Activated T-cell treated with anti-CD3 and anti-CD28 coated beads, Interleukin-2, amount 50 U/mL, for 1 hour (primary cell): ENCODE measurements at places on chromosomes 4 and X.

- no peak for DNase-seq
Observed at GRCh38 chr4:87071401-87071800, 136.6 kb downstream of the AFF1 start.

DNA sequence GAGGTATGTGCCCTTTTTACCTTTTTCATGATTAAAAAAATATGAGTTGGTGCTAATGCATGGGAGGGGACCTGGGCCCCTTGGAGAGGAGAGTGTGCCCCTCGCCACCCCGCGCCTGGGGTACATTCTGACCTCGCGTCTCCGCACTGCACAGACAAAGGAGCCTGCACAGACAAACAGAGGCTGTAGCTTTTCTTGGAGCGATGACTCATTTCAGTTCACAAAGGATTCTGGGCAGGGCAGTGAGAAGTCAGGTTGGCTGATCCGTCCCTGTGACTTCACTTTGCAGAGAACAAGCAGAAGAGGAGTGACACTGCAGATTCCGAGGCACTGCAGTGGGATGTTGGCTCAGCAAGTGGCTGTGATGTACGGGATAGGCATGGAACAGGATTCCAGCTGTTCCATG is 82.9 kb downstream of the STOX2 start:
- no peak for DNase-seq

DNA sequence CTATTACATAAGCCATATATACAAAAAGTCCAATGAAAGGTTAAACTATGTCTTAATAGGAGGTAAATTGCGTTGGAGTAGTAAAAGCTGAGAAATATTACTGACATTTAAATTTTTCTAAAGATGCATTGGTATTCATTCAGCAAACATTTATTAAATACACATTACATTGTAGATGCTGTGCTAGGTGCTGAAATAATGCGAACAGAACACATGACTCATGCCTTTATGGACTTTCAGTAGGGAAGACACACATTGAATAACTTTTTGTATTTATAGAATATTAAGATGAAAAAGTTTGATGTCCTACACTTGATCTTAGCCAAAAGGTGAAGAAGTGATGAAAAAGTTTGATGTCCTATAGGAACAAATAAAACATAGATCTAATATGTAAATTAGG is 871.1 kb upstream of the SLIT2 start:
- no peak for DNase-seq

GRCh38 chr4:186755550-186756519 is 32.2 kb upstream of the FAT1 start:
- no peak for DNase-seq

DNA sequence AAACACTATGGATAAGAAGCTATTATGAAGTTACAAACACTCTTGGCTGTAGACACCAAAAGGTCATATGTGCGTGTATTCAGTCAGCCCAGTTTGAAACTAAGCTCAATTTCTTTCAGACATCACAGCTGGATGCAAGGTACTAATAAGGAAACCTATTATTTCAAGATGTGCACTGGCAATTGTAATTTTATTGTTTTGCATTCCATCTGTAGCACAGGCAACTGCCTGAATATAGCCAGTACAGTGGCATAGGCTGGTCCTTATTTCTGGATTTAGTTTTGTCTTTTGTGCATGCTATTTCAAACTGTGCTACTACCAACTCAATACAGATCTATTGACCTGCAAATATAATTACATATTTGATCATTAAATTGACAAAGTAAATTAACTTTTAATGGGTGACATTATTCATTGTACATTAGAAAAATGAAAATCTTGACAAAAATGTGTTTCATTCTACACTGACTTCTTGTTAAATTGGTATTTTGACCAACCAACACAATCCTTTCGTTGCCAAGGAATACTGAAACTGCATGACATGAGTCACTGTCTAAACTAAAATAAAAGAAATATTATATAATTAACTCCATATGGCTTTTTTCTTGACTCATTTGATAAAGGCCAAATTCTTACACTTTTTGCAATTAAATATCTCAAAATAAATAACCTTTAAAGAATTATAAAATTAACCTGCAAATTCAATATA is 594.3 kb upstream of the ADGRL3 start:
- no peak for DNase-seq

DNA sequence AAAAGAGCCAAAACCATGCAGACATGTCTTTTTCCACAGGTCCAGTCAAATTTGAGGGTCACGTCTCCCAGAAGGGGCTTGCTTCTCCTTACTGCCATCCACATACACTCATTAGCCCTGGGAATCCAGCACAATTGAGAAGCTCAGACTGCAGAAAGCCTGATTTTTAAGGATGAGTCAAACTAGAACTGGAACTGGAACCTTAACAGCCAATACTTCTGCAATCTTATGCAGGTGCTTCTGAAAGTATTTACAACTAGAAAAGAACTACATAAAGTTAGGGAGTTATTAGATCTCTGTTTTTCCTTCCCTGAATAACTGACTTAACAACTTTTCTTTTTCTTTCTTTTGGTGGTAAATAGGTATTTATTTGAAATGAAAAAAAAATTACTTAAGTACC is 86.3 kb downstream of the CDS1 start:
- DNase-seq, result no peak

DNA sequence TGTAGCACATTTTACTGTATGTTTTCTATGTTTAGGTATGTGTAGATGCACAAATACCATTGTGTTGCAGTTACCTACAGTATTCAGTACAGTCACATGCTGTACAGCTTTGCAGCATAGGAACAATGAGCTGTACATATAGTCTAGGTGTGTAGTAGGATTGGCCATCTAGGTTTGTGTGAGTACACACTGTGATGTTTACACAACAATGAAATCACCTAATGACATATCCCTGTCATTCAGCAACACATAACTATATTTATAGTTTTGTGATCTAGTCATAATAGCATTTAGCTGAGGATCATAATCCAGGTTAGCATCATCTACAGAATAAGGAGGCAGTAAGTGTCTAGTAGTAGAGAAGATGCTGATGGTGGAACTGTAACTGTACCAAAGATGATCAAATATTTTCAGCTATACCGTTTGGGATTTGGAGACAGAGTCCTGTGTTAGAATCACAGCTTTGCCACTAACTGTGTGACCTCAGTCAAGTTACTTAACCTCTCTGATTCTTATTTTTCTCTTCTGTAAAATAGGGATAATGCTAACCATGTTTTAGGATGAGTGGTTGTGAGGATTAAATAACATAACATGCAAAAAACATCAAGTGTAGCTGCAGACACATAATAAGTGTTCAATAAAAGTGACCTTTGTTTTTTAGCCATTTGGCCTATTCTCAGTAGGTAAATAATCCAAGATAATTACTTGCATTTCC is 73.3 kb downstream of the LIMCH1 start:
- no peak for DNase-seq

DNA sequence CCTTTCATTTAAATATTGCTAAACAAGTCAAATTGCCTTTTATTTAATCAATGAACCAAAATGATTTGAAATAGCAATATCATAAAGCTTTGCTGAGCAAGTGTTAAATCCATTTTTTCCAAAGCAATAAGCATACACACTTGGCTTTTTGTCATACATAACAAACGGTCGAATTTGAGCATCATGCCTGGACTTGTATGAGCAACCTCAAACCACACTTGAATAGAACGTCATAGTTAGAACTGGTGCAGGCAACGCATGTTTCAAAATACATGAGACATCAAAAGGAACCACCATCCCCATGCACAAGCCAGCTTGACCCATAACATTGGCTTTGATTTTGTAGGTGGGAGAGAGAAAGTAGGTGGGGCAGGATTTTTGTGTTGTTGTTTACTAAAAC is 812.3 kb upstream of the FRG1 start:
- DNase-seq, result no peak

DNA sequence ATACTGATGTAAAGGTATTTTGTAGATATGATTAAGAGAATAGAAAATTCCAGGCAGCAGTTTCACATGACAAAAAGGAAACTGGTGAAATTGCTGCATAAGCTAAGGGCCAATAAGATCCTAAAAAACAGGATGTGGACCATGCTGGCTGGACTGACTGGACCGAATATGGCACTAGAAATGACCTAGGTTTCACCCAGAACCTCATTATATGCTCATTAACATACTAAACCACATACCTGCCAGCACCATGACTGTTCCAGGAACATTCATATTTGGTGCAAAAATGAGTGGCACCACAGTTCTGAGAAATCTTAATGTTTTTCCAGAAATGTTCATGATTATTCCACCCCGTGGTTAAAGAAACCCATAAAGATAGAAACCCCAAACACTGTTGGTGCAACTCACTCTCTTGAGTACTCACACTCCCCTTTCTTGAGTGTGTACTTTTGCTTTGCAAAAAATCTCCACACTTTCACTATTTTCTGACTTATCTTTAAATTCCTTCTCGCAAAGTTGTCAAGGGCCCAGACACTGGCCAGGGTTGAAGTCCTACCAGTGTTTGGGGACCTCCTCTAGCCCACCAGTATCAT is 74.0 kb downstream of the FANCB start:
- DNase-seq, result no peak

DNA sequence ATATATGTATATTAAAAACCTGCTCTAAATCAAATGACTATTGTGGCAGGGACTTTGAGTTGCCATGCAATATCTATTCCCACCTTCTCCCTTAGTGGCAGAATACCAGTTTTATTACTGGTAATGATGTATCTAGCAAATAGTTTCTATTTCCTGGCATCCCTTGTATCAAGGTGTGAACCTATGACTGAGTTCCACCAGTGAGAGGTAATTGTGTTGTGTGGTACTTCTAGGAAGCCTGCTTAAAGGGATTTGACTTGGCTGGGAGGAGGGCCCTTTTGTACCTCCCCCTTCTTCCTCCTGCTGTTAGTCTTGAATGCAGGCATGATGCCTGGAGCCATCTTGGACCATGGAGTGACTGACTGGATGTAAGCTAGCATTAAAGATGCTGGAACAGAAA is 65.4 kb upstream of the DYNLT3 start:
- DNase-seq, result no peak

GRCh38 chr4:122122083-122122482 is 30.0 kb upstream of the BLTP1 start:
- DNase-seq, result no peak

DNA sequence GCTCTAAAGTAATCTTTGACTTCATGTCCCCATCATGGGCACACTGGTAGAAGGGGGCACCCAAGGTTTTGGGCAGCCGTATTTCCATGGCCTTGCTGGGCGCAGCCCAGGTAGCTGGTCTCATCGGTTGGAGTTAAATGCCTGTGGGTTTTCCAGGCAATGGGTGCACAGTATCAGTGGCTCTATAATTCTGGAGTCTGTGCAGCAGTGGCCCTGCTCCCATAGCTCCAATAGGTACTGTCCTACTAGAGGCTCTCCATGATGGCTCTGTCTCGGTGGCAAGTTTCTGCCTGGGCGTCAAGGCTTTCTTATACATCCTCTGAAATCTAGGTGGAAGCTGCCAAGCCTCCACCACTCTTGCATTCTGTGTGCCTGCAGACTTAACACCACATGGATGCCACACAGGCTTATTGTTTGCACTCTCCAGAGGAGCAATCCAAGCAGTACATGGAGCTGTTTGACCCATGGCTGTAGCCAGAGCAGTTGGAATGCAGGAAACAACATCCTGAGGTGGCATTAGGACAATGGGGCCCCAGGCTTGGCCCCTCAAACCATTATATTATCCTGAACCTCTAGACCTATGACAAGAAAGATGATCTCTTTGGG is 60.5 kb upstream of the UGT8 start:
- DNase-seq, result no peak

DNA sequence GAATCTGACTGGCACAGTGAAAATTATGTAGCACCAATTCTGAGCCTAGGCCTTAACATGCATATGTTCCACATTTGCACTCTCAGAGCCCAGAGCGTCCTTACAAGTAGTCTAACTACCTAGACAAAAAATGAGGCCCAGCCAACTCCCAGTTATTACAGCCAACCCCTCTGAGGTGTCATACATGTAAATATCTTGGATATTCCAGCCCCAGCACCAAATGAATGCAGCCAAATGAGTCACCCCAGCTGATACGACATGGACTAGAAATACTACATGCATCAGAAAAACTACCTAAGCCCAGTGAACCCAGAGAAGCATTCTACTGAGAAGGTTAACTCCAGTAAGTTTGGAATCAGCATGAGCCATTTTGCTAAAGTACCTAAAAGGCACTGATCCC is 145.1 kb downstream of the STPG2 start:
- DNase-seq, result no peak

GRCh38 chr4:156830351-156830750 is 141.2 kb downstream of the PDGFC start:
- no peak for DNase-seq

DNA sequence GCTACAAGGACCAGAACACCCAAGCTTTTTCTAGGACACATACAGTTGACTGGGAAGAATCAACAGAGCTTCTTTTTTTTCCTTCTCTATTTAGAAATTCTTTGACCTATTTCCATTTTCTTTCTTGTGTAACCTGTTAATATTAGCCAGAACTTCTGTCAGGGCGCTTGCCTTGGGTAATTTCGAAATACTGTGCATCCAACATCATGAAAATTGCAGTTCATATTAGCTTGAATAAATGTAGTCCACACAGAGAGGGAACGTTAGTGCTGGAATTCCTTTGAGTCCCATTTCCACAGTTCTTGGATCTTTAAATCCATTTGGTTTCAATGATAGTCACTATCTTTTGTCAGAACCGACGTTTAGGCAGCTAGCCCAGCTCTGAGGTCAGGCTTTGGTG is 141.8 kb downstream of the MXRA5 start:
- DNase-seq, result no peak

DNA sequence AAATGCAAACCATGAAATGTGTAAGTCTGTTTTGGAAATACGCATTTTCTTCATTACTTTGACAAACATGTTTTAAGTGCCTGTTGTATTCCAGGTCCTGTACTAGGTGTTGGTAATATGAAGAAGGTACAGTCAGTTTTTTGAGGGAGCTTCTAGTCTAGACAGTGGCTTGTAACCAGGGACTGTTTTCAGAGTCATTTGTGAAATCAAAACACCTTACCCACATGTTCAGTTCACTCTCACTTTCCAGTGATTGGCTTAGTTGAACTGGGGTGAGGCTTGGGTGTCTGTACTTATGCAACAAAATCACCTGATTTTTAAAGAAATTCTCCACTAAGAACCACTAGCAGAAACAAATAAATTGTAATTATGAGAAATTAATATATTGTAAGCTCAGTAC is 16.4 kb downstream of the DCLK2 start:
- no peak for DNase-seq

GRCh38 chr4:68499021-68499420 is 51.8 kb downstream of the TMPRSS11E start:
- DNase-seq, result no peak

- no peak for DNase-seq
Observed at GRCh38 chr4:15653864-15654592, 1.1 kb downstream of the FBXL5 start.

GRCh38 chr4:136768925-136769275 is 763.4 kb downstream of the PCDH18 start:
- no peak for DNase-seq

GRCh38 chrX:152819732-152820131 is 10.8 kb downstream of the CETN2 start:
- no peak for DNase-seq

GRCh38 chr4:15654593-15655222 is 449 bp downstream of the FBXL5 start:
- DNase-seq, result no peak

- DNase-seq, result no peak
Observed at GRCh38 chr4:3226467-3226866, 22.5 kb upstream of the MSANTD1 start.

GRCh38 chr4:135411251-135411650 is 1209.7 kb upstream of the PABPC4L start:
- DNase-seq, result no peak

GRCh38 chr4:155795991-155796390 is 37.2 kb downstream of the GUCY1B1 start:
- DNase-seq, result no peak
